ENCODE measurements at places on chromosomes 3 and 15.

DNA sequence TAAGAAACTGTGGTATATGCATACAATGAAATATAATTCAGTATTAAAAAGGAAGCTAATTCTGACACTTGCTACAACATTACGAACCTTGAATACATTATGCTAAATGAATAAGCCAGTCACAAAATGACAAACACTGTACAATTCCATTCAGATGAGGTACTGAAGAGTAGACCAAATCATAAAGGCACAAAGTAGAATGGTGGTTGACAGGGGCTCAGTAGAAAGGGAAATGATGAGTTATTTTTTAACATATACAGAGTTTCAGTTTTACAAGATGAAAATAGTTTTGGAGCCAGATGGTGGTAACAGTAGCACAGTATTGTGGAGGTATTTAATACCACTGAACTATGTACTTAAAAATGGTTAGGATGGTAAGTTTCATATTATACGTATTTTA lies 254.6 kb upstream of the RBMS3 start:
- DNase-seq = no peak

DNA sequence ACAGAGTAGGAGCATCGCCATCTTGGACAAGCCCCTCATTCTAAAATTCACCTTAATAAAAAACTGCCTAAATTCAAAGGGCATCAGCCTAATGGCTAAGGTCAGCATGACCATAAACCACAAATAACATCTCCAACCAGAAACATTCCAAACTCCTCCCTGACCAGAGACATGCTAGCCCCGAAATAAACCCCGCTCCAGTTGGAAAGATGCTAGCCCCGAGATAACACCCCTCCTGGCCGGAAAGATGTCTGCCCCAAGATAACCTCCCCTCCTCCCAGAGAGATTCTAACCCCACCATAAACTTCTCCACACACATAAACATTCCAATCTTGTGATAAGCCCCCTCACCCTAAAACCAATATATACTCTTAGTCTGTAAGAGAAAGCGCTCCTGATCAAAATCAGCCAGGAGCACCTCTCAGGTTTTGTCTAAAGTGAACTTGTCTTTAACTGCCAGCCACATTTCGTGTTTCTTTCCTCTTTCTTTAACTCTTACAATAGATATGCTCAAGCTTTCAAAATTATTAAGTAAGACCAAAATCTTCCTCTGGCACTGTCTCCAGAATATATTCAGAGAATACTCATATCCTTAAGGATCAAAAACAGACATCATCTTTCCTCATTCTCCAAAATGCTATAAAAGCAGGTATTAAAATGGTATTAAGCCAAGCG lies 104.1 kb downstream of the GSK3B start:
- DNase-seq = no peak

- no peak for DNase-seq
These were observed 3.0 kb downstream of the ADAMTS9 start for GRCh38 chr3:64684715-64685261.

GRCh38 chr3:16510620-16511319 lies 2.7 kb downstream of the RFTN1 start:
- peak; percentile 50 for DNase-seq

DNA sequence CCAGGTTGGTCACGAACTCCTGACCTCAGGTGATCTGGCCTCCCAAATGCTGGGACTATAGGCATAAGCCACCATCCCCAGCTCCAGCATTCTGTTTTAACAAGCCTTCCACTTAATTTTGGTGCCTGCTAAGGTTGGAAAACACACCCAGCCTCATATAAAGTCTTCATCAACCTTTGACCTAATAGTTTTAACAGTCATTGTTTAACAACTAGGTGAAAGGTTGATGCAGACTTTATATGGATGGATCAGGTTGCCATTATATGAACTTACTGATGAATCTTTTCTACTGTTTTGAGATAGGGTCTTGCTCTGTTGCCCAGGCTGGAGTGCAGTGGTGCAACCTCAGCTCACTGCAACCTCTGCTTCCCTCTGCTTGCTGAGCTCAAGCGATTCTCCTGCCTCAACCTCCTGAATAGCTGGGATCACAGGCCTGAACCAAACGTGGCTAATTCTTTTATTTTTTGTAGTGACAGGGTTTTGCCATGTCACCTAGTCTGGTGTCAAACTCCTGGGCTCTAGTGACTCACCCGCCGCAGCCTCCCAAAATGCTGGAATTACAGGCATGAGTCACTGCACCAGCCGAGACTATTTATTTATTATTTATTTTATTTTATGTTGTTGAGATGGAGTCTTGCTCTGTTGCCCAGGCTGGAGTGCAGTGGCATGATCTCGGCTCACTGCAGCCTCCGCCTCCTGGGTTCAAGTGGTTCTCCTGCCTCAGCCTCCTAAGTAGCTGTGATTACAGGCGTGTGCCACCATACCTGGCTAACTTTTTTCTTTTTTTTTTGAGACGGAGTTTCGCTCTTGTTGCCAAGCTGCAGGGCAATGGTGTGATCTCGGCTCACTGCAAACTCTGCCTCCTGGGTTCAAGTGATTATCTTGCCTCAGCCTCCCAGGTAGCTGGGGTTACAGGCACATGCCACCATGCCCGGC lies 3.1 kb upstream of the RPAP1 start:
- DNase-seq = no peak

DNA sequence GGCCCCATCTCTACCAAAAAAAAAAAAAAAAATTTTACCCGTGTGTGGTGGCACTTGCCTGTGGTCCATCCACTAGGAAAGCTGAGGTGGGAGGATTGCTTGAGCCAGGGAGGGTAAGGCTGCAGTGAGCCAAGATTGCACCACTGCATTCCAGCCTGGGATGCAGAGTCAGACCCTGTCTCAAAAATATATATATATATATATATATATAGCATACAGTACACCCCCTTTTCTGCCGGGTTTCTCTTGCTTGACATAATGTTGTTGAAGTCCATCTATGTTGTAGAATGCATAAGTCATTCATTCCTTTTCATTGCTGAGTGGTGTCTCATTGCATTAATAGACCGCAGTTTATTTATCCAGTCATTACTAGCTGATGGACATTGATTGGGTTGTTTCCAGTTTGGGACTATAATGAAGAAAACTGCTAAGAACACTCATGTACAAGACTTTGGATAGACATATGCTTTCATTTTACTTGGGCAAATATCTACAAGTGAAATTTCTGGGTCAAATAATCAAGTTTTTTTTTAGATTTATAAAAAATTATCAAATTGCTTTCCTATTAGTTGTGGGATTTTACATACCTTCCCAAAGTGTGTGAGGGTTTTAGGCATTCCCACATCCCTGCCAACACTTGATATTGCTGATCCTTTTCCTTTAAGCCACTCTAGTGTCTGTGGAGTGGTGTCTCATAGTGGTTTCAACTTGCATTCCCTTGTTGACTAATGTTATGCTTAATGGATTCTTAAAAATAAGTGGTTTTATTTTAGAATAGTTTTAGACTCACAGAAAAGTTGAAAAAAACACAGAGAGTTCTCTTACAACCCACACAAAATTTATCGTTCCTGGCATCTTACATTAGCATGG lies 2.1 kb upstream of the PRR20G start:
- DNase-seq = no peak

DNA sequence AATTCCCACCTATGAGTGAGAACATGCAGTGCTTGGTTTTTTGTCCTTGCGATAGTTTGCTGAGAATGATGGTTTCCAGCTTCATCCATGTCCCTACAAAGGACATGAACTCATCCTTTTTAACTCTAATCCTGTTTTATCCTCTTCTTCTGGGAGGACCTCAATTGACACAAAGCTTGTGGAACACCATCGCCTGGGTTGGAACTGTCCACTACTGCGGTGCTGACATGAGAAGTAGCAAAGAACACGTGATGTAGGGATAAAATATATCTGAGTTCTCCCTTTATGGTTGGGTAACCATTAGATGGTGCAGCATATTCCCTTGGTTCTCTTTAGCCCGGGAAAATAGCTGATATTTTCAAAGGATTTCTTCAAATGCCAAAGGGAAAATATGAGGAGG lies 105.3 kb upstream of the TOPAZ1 start:
- no peak for DNase-seq

DNA sequence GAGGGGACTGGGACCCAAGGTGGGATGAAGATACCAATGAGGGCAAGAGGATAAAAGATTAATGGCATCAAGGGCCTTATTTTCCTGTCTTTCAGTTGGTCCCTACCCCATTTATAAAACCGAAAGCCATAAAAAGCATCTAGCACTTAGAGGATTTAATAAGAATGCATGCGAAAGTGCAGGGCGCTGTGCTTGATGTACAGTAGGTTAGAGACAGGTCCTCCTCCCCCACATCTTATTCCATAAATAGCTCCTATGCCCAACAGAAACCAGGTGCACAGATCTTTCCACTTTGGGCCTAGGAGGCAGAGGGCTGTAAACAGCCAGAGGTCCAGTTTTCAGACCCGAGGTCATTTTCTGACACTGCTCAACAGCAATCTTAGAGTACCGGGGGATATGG lies 1.2 kb downstream of the LPCAT4 start:
- no peak for DNase-seq

GRCh38 chr3:157429708-157430107 lies 6.9 kb upstream of the PTX3 start:
- no peak for DNase-seq

- DNase-seq = no peak
These were observed 1.4 kb upstream of the IGDCC4 start for GRCh38 chr15:65423976-65424679.

DNA sequence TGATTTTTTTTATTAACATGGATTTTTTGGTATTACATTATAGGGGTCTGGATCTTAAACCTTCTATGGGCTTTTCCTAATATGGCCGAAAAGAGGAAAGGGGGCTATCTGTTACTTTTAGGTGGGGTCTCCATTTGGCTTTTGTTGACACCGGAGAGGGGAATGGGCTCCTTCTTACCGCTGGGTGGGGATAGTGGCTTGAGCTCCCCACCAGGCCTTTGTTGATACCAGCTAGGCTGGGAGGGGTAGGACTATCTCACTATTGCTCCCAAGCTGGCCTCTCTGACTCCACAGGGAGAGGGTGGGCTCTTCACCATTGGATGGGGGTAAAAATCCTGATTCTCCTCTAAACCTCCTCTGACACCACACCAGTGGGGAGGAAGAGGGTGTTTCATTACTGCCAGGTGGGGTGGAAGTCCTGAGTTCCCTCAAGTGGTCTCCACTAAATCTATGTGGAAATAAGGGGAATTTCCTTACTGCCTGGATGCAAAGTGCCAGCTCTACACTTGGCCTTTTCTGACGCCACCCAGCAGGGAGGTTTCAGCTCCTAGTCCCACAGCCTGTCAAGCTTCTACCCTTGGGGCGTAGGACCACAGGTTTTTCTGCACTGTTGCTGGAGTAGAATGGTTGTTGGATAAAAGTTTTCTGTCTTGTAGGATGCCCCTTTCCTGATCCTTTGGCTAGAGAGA lies 572.3 kb downstream of the MAGI1 start:
- DNase-seq = no peak

DNA sequence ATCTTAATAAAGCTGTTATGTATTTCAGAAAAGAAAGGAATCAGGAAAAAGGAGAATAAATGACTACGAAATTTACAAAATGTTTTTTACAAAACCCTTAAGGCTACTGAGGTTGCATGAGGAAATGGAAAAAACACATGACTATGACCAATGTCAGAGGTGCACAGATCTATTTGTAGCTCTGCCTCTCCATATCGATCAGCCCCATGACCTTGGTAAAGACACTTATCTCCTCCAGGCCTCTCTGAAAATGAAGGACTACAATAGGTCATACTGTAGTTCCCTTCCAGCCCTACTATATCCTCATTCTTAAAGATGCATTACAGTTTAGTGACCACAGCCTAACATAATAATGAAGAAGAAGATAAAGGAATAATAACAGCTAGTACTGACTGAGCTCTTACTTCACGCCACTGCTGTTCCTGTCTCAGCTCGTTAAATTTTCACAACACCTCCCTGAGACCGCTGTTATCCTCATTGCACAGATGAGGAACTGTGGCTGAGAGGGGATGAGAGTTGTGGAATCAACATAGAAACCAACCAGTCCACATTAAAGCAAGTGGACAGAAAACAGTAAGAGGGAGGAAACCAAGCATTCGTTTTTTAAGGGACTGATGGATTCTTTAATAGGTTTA lies 163.2 kb downstream of the MAGI1 start:
- DNase-seq = no peak

DNA sequence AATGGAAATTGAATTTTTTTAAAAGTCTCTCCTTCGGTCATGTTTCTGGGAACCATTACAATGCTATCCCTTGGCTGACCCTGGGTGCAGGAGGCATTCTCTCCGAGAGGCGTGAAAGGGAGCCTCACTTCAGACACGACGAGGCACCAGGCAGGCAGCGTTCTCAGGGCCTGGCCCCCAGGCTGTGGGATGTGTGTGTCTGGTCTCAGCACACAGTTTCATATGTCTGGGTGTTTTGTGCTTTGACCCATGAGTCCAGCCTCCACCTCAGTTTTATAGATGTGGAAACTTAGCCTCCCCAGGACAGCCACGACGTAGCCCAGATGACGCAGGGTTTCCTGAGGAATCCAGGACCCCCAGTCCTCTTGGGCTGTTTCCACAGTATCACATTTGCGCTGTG lies 34.0 kb downstream of the FGD5 start:
- no peak for DNase-seq

- DNase-seq = no peak
These were observed 166.0 kb downstream of the FMN1 start for GRCh38 chr15:33028495-33028894.

DNA sequence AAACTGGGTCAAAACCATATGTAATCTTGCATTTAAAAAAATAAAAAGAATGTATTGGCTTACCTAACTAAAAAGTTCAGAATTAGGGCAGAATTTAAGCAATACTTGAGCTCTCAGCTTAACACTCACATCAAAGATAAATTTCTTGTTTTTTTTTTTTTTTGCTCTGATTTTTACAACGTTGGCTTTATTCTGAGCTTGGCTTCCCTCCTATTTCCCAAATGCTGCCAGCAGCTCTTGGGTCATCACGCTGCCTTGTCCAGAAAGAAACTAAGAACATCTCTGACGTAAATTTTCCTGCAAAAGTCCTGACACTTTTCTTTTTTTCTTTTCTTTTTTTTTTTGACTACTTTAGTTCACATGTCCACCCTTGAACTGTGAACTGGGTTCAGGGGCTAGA lies 150.6 kb upstream of the TGFBR2 start:
- DNase-seq = no peak

- no peak for DNase-seq
These were observed 84.5 kb downstream of the NPAP1 start for GRCh38 chr15:24760066-24760465.

DNA sequence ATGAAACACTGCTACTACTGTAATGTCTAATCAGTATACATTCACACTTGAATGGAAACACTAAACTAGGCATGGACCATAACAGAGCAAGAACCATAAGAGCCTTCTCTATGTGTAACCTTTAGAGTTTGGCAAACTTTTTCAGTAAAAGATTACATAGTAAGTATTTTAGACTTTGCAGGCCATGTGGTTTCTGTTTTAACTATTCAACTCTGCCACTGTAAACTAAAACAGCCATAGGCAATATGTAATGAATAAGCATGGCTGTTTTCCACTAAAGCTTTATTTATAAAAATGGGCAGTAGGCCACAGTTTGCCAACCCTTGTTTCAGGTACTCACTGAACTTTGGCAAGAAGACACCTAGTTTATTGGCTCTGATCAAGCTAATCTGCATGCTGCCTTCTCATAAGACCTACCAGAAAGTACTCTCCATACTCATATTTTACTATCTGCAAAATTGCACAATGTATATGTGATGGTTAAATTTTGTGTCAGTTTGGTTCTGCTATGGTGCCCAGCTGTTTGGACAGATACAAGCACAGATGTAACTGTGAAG lies 46.0 kb downstream of the UACA start:
- DNase-seq = no peak

- peak; percentile 98 for DNase-seq
These were observed at the start of gene EDEM1 for GRCh38 chr3:5187156-5187919. TSS of gene EDEM1 (plus strand) at chr3:5187707. CDS start at chr3:5187806, 99 bp downstream.
